ENCODE measurements at places on chromosomes 12 and 14.

DNA sequence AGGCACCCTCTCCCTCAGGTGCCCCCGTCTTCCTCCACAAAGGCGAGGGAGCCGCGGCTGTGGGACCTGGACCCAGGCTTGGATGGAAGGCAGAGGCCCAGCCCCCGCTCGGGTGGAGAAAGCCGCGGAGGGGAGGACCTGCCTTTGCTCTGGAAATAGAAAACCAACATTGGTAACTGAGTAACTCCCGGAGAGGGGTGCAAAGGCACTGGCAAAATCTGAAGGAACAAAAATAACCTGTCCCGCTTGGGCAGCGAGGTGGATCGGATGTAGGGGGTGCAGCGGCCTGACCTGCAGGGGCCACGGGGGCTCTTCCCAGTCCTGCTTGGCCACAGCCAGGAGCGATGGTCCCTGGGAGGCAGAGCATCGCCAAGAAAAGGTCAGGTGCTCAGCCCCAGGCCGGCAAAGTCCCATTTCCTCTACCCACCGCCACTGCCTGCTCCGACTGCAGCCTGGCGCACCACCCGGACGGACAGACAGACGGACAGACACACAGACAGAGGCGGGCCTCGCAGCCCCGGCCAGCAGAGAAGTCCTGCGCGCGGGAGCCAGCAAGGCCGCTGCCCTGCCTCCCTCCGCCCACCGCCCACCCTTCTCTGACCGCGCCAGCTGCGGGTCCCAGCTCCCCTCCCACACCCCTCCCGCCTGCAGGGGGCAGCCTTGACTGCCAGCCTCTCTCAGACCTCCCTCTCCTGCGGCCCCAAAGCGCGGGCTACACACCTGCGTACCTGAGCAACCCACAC lies 21.4 kb upstream of the TMEM106C start:
- DNase-seq = peak; percentile 34

DNA sequence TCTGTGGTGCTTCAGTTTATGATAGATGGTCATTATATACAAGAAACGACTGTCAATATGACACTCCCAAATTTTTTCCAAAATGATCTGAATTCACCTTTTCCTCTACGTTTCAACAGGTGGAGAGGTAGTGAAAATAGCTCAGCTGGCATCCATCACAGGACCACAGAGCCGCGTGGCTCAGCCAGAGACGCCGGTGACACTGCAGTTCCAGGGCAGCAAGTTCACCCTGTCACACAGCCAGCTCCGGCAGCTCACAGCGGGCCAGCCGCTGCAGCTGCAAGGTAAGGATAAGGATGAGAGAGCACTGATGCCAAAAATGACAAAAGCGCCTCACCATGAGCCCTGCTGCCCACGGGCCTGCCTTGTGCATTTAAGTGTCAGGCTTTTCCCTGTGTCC lies 73.9 kb downstream of the EP400 start:
- no peak for DNase-seq

GRCh38 chr12:131840643-131841416 lies 12.6 kb downstream of the MMP17 start:
- no peak for DNase-seq

GRCh38 chr14:104935955-104936354 lies 11.3 kb downstream of the PLD4 start:
- no peak for DNase-seq

- DNase-seq = no peak
Observed at GRCh38 chr12:115322275-115322674, 638.3 kb upstream of the TBX3 start.
